Kidney capillary endothelial cell (primary cell): ENCODE measurements at places on chromosomes 11 and 22.

DNA sequence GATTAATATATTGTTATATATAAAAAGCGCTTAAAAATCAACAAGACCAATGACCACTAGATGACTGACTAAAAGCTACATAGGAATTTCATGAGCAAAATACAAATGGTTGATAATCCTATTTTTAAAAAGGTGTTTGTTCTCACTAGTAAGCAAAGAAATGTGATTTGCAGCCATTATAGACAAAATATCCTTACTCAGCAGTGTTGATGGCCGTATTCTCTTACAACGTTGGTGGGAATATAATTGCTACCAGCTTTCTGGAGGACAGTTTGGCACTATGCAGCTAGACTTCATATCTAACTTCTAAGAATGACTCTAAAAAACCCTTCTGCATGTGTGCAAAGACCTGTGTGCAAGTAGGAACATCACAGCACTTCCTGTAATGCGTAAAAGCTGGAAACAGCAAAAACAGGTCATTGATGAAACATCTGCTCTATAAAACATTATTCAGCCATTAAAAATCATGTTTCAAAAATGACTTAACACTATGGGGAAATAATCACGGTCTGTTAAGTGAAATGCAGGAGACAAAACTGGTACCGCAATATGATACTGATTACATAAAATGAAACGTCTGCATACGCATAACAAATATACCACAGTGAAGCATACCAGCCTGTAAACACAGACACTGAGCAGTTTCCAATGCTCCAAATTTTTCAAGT is 70.1 kb upstream of the LINC01488 start:
- no peak for DNase-seq

DNA sequence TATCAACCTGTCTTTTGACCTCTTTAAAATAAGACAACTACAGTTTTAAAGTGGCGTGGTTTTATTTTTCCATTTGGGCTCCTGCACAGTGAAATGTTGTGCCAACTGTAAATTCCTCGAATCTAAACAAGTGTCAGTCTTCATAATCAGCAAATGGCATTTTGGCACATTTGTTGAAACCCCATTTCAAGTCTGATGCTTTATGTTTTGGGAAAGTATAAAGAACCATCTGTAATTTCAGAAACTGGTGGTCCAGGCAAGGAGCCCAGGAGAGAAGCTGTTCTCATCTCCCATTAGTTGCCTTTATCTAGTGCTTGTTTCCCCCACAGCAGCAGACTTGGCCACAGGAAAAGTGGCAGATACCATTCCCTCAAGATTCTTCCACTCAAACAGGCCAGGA is 32.7 kb downstream of the VWA5A start:
- no peak for DNase-seq

DNA sequence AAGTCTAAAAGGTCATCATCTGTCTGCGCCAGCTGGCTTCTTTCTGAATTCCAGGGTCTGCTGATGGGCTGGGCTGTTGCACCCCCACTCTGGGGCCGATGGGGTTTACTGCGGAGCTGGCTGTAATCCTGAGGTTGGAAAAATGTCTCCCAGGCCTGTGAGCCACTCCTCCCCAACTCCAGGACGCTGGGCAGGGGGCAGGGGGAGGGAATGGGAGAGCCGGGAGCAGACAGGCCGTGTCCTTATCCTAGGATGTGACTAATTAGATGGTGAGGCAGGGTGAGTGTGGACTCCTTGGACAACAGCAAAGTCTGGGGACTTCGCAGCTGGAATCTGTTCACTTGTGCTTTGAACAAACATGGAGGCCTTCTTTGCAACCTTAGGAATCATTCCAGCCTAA is 48.7 kb downstream of the LRRC32 start:
- DNase-seq: peak; percentile 39

DNA sequence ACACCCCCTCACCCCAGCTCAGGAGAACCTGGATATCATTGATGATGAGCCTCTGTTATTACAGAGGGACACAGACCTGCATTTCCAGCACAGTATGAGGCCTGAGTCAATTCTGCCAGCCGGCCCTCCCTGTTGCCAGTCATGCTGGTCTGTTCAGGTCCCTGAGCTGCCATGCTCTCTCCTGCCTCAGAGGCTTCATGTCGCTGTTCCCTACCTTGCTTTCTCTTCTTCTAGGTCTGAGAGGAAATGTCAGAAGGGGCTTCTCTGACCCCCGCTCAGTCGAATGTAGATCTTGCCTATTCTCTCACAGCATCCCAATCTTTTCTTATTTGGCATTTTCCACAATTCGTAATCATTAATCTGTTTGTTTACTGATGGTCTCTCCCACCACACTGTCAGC is 21.8 kb upstream of the ABCC8 start:
- DNase-seq: no peak

GRCh38 chr11:43866969-43867368 is 13.7 kb upstream of the ALKBH3 start:
- no peak for DNase-seq

DNA sequence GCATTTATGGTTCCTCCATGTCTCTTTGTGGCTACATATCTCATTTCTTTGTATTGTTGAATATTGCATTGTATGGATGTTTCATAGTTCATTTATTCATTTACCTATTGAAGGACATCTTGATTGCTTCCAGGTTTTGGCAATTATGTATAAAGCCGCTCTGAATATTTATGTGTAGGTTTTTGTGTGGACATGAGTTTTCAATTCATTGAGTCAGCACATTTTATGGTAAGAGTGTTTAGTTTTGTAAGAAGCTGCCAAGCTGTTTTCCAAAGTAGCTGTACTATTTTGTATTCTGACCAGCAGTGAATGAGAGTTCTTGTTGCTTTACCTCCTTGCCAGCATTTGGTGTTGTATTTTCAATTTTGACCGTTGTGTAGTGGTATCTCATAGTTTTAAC is 39.2 kb downstream of the KDM2A start:
- DNase-seq: no peak

DNA sequence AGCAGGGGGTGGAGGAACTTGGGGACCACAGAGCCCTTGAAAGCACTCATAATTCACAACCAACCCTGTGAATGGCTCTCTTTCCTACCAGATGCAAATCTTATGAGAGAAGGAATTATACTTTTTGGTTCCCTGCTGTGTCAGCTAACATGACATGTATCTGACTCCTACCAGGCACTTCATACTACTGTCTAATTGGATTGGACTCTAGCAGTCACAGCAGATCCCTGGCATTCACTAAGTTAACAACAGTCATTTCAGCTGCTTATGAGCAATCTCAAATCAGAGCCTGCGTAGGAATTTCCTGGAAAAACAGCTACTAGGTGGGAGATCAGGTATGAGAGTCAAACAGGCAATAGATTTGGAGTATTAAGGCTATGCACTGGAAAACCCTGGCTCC is 11.1 kb upstream of the ENDOD1 start:
- DNase-seq: no peak

DNA sequence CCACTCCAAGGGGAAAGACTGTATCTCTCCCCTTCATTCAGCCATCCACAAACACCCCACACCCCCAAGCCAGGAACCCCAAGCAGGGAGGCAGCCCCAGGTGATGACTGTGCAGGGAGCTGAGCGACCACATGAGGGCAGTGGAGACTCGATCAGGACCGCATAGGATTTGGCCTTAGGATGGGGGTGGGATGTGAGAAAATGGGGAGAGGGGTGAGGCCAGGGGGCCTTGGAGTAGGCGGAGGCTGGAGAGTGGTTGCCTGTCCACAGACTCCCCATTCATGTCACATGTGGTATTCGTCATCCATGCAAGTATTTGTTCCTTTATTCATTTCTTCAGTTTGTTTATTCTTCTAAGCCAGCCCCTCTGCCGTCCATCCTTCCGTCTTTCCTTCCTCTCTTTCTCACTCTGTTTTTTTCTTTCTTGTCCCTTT is 2.7 kb upstream of the RHOD start:
- no peak for DNase-seq

- no peak for DNase-seq
These were observed 20.8 kb downstream of the TAF1D start for GRCh38 chr11:93720522-93720921.

DNA sequence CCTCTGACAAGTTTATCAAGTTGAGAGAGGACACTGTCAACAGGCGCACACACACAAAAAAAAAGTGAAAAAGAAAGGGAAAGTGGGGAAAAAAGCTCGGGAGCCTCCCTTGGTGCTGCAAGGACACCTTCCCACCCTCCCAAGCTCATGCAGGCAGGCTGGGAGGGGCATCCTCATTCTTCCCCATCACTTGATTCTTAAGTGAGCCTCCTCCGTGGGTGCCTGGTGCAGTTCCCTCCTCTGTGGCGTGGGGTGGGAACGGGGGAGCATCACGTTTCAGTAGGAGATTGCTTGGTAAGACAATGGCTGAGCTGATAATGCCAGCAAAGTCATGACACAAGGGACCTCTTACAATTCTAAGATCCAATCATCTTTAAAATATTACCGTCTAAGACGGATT is 108.8 kb downstream of the NXPE2 start:
- DNase-seq: no peak

DNA sequence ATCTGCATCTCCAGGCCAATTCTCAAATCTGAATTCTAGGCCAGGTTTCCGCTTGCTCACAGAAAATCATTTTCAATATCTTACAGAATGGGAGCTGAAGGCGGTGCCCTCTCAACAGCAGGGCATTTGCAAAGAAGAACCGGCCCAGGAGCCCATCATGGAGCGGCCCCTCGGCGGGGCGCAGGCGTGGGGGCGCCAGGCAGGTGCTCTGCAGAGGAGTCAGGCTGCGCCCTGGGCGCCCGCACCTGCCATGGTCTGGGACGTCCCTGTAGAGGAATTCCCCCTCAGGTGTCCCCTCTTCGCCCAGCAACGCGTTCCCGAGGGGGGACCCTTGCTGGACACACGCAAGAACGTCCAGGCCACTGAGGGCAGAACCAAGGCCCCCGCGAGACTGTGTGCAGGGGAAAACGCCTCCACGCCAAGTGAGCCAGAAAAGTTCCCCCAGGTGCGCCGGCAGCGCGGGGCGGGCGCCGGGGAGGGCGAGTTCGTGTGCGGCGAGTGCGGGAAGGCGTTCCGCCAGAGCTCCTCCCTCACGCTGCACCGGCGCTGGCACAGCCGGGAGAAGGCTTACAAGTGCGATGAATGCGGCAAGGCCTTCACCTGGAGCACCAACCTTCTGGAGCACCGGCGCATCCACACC is 11.5 kb downstream of the ZNF74 start:
- DNase-seq: no peak

DNA sequence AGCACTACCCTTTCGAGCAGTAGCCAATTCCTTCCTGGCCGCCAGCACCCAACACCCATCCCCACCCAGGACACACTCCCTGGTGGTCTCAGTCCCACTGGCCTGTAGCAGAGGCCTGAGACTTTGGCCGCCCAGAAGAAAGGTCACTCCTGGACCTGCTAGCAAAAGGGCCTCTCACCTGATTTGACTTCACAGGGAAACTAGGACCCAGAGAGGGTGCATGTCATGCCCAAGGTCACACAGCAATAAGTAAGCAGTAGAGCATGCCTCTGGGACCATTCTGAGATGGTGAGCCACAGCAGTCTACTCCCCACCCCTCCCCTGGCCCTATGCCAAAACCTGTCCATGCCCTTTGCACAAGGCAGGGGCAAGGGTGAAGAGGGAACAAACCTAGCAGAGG is 7.3 kb downstream of the ARRB1 start:
- no peak for DNase-seq

GRCh38 chr11:93169950-93170561 is 27.7 kb downstream of the SLC36A4 start:
- no peak for DNase-seq

GRCh38 chr22:32725369-32725988 is 76.0 kb upstream of the TIMP3 start:
- no peak for DNase-seq

GRCh38 chr11:33172996-33173395 is 11.7 kb upstream of the CSTF3 start:
- DNase-seq: no peak

DNA sequence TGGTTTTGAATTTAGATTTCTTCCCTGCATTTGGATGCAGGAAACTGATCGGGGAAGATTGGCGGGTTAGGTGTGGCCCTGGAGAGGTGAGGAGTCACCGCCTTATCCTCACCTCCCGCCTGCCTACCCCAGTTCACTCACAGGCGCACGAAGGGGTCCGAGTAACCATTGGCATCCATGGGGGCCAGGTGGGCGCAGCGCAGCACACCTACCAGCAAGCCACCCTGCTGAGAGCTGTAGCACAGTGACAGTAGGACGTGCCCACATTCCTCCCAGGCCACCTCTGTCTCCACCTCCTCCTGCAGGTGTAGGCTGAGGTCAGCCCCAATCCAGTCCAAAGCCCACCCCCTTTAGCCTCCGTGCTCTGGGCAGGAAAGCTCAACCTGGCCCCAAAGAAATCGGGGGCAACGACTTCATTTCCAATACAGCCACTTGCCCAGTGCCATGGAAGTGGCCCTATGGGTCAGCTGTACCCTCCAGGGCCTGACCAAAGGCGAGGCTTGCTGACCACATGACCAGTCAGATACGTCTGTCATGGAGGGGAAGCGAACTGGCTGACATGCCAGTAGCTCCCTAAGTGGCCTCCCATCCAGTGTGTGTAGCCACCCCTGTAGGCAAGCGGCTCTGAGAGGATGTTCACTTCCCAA is 6.7 kb downstream of the NDUFV1 start:
- no peak for DNase-seq

DNA sequence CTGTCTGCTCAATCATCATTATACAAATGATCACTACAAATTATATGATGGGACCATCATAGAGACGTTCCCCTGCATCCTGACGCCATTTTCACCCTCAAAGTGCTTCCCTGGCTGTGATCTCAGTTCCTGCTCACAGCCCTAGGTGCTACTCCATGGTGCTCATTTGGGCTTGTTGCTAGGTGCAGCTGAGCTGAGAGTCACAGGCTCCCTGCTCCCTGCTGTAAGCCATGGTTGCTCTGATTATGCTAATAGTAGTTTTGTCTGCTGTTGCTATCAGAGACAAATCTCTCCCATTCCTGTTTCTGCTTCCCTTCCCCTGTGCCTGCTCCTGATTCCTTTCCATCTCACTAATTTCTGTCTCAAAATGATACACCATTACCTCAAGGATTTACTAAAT is 474.3 kb downstream of the METTL15 start:
- no peak for DNase-seq

GRCh38 chr22:39182478-39183030 is 30.1 kb upstream of the CBX7 start:
- no peak for DNase-seq

GRCh38 chr11:67268081-67268961 is 2.0 kb downstream of the GRK2 start:
- DNase-seq: no peak

- DNase-seq: no peak
These were observed 1.1 kb upstream of the OR2D3 start for GRCh38 chr11:6919698-6920097.

GRCh38 chr22:31474743-31475142 is 14.9 kb downstream of the EIF4ENIF1 start:
- DNase-seq: no peak

GRCh38 chr11:68930991-68931855 is 27.5 kb downstream of the IGHMBP2 start:
- no peak for DNase-seq

- peak; percentile 55 for DNase-seq
These were observed 682.6 kb downstream of the KCNA4 start for GRCh38 chr11:29333993-29334775.
